ENCODE measurements at places on chromosomes 13 and 19. TPM values are rescaled to one million over a fixed set of nuclear protein-coding genes. Genes with fewer than 3 reads are reported as not detected.

Gene ADGRE3
- total RNA-seq: not detected

Gene CYP4F22
- total RNA-seq: 4.9 TPM

Gene PTH2
- total RNA-seq: 9.5 TPM

Gene STOML3
- not detected for total RNA-seq

Gene PPM1N
- total RNA-seq: 5.2 TPM

Gene PGLYRP1
- total RNA-seq: not detected
